NCI-H2171 treated with DMSO at 0.1 percent for 48 hours (cell line): ENCODE measurements at places on chromosomes 3 and 15.

DNA sequence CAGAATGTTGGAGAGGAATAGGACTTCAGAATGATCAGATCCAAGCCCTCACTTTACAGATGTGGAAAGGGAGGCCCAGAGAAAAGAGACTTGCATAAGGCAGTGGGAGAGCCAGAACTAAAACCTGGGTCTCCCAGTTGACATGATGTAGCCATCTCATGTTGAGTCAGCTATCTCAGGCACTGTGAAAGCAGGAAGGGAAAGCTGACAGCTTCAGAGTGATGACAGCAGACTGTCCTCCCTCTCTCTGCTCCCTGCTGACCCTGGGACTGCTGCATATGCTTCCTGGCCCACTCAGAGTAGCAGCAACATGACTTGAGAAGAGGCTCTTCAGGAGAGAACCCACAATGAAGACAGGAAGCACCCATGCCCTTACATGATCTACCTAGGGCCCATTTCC, 14.7 kb downstream of the FHIT start:
- no peak for DNase-seq

- peak; percentile 4 for DNase-seq
These were observed 1.0 kb upstream of the IGF2BP2 start for GRCh38 chr3:185825639-185826481.

- DNase-seq, result no peak
These were observed 49.4 kb upstream of the ADAMTSL3 start for GRCh38 chr15:83604549-83604948.

- DNase-seq, result no peak
These were observed 10.8 kb upstream of the LRRC15 start for GRCh38 chr3:194380326-194380725.
